ENCODE measurements at places on chromosomes 5 and 9.

GRCh38 chr9:35689542-35690293 is at the start of gene TPM2:
Gene TPM2, minus strand, starts transcription at chr9:35689925. Its CDS starts 108 bp downstream, at chr9:35689817.
- no peak for DNase-seq

DNA sequence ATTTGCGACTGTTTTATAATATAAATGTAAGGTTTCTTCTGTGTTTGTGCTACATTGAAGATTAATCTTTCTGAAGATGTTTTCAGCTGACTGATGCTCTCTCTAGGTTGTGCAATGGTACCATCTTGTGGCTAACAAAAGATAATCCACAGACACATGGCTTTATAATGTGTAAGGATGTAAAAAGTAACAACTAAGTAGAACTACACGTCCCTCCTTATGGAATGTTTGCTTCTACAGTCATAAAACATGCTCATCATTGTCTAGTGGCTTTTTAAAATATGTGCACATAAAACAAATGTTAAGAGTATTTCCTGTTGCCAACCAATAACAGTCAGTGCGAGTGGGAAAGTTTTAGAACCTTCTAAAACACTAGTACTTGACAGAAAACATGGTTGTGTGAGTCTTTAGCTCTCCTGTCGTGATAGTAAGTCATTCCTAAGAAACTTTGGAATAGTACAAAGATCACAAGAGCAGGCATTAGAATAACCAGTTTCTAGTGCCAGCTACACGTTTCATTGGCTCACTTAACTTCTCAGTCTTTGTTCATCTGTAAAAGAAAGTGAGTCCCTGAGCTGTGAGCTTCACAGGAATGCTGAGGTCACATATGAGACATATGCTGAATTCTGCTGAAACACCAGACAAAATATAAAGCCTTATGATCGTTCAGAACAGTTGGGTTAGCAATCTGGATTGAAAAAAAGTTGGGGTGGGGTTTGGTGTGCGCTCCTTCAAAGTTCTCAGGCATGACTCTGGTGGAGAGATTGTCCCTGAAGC is 75.7 kb upstream of the GLIS3 start:
- DNase-seq = no peak

- no peak for DNase-seq
Measured at GRCh38 chr5:67268231-67269021, 71.8 kb upstream of the CD180 start.

DNA sequence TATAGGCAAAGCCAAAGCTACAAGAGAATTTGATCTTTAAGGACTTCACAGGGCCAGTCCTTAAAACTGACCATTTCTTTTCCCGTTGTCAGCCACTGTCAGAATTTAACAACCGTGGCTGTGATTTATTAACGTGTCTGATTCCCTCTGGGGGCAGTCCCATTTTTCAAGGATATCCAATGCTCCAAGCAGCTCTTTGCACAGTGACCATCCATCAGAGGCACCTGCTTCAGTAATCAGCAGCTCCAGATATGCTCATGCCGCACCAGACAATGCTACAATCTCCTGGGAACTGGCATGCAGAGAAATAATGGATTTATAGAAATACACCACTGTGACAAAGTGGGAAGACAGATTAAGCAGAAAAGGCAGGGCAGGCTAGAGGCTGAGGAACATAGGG is 163.3 kb upstream of the PPP1R2B start:
- DNase-seq = no peak

DNA sequence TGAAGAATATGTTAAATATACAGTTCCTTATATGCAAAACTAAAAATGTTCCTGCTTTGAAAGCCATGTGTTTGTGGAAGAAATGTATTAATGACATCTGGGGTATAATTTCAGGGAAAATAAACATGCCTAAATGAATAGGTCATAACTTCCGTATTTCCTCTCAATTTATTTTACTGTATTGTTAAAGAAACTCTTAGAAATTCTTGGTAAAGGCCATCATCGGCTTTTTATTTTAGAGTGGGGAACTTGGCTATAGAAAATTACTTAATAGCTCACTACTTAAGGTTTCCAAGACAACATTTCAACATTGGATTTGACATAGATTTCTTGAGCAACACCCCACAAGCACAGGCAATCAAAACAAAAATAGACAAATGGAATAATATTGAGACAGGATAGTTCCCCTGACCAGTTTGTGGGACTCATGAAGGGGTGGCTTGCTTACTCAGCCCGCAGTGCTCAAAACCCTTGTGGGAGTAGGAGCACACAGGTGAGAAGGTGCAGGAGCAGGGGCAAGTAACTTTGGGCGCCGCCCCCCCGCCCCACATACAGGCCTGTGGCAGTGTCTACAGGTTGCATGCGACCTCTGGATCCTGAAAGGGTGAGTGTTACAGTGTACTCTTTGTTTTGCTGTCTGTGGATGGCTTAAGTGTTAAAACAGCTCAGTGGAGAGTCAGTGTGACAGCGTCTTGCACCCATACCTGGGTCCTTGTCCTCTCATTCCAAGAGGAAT is 891.4 kb upstream of the C9orf72 start:
- no peak for DNase-seq

GRCh38 chr9:129432297-129433154 is 188.4 kb downstream of the C9orf50 start:
- DNase-seq = no peak

GRCh38 chr9:37528652-37529471 is 43.1 kb downstream of the POLR1E start:
- DNase-seq = no peak

GRCh38 chr5:149030838-149031397 is 31.9 kb downstream of the SH3TC2 start:
- DNase-seq = no peak

GRCh38 chr9:93827545-93828330 is 127.4 kb downstream of the BARX1 start:
- peak; percentile 77 for DNase-seq

GRCh38 chr5:170173227-170173626 is 59.6 kb upstream of the C5orf58 start:
- no peak for DNase-seq

- DNase-seq = no peak
Measured at GRCh38 chr9:94159069-94159939, 75.0 kb downstream of the PTPDC1 start.

DNA sequence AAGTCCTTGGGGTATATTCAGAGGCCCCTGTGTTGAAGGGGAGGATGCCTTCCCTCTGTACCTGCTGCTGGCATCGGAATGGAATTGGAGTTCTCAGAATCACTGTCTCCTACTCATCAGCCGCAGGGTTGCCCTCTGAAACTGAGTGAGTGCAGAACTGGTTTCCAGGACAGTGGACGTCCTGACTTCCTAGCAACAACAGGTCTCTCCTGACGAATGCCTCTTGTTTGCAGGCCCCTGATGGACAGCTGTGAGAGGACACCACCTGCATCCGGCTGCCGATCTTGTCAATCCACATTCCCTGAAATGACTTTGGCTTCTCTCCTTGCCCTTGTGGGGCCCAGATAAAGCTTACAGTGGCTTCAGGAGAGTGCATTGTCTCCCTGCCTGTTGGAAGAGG is 274.5 kb downstream of the NSG2 start:
- no peak for DNase-seq

DNA sequence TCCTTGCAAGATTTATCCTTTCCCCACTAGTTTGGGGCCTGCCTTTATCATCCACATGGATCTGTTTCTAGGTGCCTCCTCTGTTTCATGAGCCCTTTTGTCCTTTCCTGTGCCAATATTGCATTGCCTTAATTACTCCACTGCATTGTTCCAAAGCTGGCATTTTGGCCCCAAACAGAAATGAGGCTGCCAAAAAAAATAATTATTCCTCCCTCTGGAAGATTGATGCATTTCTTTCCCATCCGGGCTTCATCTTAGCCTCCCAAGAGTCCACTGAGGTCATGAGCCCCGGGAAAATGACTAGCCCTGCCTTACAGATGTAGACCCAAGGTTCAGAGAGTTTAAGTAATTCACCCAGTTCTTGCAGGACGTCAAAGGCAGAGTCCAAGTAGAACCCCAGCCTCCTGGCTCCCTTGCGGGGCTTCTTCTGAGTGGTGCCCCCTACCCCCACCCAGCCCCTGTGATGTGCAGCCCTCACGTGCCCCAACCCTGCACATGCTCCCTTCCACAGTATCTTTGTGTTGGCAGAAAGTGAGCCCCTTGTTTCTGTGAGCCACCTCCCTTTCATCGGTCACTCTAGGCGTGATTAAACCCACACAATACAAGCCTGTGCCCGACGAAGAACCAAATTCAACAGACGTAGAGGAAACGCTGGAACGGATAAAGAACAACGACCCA is 62.1 kb downstream of the TMOD1 start:
- no peak for DNase-seq

DNA sequence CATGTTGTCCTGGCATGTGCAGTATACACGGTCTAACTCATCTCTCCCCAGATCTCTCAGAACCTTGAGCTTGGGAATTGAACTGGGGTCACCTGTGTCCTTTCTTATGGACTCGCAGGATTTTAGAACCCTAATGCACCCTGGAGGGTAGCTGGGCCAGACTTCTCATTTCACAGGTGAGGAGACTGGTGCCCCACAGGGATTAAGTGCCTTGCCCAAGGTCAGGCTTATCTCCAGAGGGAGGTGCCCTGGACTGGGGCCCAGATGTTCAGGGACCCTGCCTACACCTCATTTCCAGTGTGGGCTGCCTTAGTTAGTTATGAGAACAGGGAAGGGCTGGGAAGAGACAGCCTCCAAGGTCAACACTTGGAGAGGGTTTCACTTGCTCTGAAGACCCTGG is 4.0 kb upstream of the NUP214 start:
- DNase-seq = no peak

DNA sequence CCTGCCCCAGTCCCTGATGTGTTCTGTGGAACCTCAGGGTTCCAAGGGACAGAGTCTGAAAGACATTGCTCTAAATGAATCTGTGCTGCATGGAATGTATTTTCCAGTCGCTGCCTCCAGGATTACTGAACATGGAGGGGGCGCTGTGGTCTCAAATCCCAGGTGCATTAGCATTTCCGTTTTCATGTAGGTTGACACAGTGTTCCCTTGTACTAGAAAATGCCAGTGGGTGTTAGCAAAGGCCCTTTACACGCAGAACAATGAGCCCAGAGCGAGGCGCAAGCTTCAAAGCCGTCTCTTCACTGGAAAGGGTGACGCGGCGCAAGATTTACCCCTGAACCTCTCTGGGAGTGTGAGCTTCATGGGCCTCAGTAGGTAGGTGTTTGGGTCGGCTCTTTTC is 308.3 kb downstream of the SLIT3 start:
- DNase-seq = no peak

DNA sequence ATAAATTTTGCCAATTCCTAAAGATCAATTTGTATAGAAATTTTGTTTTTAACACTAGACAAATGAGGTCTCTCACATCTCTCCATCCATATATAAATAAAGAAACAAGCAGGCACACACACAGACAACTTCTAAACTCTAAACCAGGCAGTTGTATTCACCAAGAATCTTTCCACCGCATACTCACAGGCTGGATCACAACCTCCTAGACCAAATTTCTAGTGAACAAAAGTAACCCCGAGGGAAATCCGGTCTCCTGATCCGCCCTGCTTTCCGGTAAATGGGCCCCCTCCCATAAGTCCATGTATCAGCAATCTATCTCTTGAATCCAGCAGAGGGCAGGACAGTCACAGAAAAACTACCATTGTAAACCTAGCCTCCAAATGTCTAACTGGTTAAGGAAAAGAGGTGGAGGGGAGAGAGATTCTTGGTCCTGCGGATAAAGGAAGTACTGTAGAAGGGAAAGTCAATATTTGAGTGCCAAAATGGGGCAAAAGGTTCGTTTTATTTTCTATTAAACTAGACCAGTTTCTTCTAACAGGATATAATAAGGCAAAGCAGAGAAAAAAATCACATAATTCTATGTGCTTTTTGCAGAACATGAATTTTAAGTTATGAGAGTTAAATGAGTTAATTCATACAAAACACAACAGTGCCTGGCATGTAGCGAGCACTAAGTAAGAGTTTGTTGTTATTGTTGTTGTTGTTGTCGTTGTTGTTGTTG is 4.8 kb upstream of the SMU1 start:
- DNase-seq = peak; percentile 73

GRCh38 chr9:20512106-20512505 is 110.2 kb downstream of the MLLT3 start:
- DNase-seq = no peak

- DNase-seq = no peak
Measured at GRCh38 chr5:95029569-95030366, 255.1 kb downstream of the MCTP1 start.

GRCh38 chr5:143376911-143377813 is 26.3 kb downstream of the NR3C1 start:
- no peak for DNase-seq

DNA sequence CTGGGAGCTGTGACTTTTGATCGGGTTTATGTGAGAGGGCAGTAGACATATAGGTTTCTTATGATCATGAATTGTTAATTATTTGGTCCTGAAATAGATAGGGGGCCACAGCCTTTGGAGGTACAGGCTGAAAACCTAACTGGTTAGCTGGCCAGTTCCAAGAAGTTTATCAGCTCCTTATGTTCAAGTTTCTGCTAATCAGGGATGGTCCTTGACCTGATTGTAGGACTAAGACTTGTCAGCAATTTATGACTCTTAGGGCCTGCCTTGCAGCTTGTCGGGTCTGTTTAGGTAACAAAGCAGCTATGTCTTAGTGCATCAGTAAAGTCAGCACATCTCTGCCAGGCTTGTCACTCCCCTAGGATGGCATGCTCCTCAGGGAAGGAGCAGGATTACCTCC is 151.8 kb upstream of the RUSC2 start:
- no peak for DNase-seq

GRCh38 chr5:75389430-75389829 is 52.4 kb downstream of the HMGCR start:
- DNase-seq = no peak

GRCh38 chr9:21144603-21145002 is 3.0 kb upstream of the IFNW1 start:
- no peak for DNase-seq

- DNase-seq = no peak
Measured at GRCh38 chr9:134317400-134317789, 8.9 kb upstream of the RXRA start.

- DNase-seq = no peak
Measured at GRCh38 chr9:19180991-19181390, 49.5 kb upstream of the DENND4C start.

GRCh38 chr9:117234103-117234502 is 180.8 kb downstream of the ASTN2 start:
- DNase-seq = peak; percentile 88

DNA sequence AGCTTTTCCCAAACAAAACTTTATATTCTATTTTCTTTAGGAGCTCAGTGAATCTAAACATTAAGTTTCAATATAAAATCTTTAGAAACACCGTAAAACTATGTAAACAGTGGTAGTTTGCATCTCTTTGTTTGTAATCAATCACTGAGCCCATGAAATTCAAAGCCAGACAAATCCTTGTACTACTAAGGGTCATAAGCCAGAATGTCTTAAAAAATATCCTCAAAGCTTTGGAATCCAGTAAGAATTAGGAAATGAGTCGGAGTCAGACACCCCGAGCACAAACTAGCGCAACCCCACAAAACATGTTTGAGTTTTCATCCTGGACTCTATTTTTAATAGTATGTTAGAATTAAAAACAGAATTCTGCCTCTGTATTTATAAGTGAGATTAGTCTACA is 153.8 kb downstream of the HSPA4 start:
- DNase-seq = no peak

DNA sequence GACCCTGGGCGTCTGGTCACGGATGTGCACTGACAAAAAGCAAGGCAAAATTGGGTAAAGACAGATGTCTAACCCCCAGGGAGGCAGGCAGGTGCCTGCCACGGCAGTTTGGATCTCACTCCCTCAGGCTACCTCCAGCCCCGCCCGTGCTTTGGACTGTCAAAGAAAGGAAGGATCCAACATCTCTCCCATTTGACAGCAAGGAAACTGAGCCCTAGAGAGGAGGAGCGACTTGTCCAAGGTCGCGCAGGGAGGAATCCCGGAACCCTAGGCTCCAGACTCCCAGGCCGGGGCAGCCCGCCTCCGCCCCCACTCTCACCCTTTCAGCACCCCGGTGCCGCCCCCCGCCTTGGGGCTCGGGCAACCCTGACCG is 376 bp downstream of the GOLGA1 start:
- no peak for DNase-seq
